Nucleus accumbens (tissue), 56 donors: ENCODE measurements at places on chromosomes 1 and 21.

- no peak for DNase-seq
These were observed 7.8 kb downstream of the ABCD3 start for GRCh38 chr1:94425821-94426484.

DNA sequence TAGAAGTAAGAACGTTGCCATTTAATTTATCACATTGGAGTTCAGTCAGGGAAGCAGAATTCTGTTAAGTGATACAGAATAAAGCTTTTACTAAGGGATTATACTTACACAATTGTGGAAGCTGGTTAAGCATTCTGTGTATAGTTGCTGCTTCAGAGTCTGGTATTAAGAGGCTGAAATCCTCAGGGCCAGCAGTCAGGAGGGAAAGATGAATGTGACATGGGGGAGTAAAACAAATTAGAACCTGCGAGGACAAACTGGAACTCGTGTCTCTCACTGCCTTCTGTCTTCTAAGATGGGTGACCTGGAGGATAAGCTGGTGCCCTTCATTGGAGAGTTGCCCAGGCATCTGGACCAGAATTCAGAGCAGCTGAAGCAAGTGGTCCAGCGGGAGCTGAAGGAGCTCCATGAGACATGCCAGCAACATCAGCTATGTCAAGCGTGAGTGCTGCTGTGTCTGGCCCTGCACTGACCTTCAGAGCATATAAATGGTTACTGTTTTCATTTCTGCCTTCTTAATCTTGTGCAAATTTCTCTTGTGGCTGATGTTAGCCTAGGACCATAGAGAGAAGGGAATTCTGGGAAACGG, 23.0 kb downstream of the MARK1 start:
- DNase-seq: no peak

DNA sequence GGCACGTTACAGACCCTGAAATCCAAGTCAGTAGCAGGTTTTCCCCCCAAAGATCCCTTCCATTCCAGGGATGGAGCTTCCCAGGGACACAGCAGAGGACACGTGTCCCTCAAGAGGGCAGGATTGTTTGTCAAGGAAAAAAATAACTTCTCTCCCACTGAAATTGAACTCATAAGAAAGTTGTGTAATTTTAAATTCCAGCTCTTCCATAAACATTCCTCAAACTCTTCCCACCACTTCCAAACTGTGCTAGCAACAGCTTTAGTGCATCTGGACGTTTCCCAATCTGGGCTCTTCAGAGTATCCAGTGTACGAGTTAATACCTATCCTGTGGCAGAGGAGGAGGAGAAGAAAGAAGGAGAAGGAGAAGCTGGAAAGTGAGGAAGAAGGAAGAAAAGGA, 79.6 kb downstream of the PSMG1 start:
- no peak for DNase-seq

DNA sequence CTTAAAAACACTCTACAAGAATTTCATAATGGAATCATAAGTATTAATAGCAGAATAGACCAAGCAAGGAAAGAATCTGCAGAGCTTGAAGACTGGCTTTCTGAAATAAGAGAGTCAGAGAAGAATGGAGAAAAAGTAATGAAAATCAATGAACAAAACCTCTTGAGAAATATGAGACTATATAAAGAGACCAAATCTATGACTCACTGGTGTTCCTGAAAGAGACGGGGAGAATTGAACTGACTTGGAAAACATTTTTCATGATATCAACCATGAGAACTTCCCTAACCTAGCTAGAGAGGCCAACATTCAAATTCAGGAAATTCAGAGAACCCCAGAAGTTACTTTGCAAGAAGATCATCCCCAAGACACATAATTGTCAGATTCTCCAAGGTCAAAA, 85.6 kb downstream of the GDAP2 start:
- DNase-seq: no peak

GRCh38 chr1:76374086-76374485, 299.5 kb downstream of the ST6GALNAC3 start:
- no peak for DNase-seq

GRCh38 chr1:185108321-185108720, 48.4 kb downstream of the TRMT1L start:
- DNase-seq: no peak

GRCh38 chr1:76547916-76548315, 319.4 kb upstream of the ST6GALNAC5 start:
- no peak for DNase-seq

DNA sequence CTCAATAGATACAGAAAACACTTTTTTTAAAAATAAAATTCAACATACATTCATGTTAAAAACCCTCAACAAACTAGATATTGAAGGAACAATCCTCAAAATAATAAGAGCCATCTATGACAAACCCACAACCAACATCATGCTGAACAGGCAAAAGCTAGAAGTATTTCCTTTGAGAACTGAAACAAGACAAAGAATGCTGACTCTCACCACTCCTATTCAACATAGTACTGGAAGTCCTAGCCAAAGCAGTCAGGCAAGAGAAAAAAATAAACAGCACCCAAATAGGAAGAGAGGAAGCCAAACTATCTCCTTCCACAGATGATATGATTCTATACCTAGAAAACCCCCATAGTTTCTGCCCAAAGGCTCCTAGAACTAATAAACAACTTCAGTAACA, 46.2 kb upstream of the IVNS1ABP start:
- no peak for DNase-seq

DNA sequence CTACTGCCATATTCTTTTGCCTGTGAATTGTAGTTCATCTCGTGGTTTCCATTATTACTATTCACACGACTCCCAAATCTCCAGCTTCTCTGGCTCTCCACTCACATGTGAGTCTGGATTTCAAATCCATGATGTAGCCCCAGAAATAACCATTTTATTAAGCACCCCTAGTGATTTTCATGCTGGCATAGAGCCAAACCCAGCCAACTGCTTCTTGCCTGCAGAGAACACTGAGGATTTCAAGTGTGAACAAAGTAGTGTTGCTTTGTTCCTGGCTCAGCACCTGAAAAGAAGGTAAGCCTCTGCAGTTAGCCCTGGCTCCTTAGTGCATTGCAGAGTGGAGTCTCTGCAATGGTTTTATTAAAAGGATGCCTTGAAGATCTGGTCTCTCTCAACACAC, 25.9 kb downstream of the UTP25 start:
- DNase-seq: no peak

DNA sequence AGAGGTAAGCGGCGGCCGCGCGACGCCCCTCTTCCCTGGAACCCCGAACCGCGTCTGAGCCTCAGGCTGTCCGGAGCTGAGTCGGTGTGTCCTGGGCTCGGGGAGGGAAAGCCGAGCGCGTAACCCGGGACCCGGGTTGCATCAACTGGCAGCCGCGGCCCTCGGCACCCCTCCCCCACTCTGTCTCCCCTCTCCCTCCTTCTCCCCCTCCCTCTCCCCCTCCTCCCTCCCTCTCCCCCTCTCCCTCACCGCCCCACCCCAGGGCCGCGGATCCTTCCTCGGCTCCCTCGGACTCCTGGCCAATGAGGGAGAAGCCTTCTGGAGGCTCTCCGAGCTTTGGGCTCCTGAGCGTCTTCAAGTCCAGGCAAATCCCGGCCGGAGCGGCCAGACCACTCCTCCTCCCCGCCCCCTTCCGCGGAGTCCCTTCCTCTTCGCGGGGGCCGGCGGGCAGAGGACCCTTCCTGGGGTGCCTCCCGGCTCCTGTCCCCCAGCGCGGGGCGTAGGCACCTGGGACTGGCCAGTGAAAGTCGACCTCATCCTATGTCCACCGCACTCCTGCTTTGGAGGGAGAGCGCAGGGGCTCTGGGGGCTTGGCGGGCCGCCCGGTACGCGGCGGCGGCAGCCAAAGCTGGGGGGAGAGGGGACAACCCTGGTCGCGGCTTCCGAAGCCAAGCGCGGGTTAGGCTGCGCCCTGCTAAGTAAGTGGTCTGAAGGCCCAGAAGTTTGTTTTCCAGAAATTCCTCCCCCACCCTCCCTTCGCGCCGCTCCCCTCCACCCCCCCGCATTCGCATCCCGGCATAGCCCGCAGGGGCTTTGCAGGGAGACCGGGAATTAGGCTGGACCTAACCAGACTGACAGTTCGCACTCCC, 850 bp downstream of the SESN2 start:
- no peak for DNase-seq

DNA sequence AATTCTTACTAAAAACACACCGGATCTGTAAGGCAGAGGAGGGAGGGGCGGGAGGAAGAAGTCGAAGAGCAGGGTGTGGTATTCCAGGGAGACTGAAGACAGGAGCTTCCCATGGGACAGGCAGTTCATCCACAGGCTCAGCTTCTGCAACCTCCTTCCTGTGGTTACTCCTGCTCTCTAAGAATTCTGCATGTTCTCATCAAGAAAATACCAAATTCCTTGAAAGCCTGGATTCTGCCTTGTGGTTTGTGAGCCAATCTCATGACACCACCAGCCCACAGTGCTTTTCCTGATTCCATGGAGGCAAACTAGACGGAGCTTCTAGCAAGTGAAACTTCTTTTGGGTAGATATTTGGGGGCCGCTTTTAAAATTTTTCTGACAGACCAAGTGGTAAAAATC, 1.1 kb upstream of the ST6GALNAC3 start:
- no peak for DNase-seq

GRCh38 chr1:116605315-116605714, 34.5 kb upstream of the CD58 start:
- DNase-seq: no peak

DNA sequence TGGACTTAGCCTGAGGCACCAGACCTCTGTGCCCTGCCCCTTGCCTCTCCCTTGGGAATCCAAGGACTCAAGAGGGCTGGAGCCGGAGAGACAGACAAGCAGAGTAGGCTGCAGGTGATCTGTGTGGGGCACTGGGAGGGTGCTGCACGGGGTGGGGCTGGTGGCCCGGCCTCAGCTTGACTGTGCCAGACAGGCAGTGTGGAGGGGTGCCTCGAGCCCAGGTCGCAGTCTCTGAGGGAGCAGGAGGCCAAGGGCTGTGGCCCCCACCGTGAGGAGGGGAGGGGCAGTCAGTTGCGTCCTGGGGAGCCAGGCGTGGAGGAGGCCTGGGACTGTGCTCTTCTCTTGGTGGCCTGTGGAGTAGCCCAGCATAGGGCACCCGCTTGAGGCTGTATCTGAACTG, 4.0 kb downstream of the GABRD start:
- no peak for DNase-seq

DNA sequence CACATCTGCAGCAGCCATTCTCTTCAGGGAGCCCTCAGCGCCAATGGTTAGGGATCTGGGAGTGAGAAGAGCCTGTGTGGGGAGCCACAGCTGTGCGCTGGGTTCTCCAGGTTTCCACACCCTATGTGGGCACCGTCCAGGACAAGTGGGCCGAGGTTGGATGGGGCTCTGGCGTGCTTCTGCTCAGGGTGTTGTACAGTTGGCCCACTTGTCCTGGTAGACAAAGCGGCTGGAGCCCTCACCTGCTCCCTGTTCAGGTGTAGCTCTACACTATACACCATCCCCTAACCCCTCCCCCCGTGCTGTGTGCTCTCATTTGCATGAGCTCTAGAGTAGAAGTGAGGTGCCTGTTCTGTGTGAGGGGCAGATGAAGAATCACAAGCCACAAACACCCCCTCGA, 12.2 kb downstream of the SH3BP5L start:
- DNase-seq: no peak

- no peak for DNase-seq
These were observed 131.8 kb downstream of the CTH start for GRCh38 chr1:70542856-70543255.

DNA sequence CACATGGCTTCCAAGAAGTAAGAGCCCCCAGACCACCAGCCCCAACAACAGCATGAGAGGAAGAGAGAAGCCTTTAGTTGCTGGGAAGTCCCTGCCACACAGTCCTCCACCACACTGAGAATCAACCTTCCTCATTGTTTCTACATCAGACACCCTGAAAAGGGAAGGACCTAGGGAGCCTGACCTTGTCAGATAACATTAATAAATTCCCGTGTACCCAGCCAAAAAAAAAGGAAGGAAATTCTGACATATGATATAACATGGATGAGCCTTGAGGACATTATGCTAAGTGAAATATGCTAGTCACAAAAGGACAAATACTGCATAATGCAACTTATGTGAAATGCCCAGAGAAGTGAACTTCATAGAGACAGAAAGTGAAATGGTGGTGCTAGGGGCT, 65.6 kb upstream of the ARHGAP29 start:
- DNase-seq: no peak

DNA sequence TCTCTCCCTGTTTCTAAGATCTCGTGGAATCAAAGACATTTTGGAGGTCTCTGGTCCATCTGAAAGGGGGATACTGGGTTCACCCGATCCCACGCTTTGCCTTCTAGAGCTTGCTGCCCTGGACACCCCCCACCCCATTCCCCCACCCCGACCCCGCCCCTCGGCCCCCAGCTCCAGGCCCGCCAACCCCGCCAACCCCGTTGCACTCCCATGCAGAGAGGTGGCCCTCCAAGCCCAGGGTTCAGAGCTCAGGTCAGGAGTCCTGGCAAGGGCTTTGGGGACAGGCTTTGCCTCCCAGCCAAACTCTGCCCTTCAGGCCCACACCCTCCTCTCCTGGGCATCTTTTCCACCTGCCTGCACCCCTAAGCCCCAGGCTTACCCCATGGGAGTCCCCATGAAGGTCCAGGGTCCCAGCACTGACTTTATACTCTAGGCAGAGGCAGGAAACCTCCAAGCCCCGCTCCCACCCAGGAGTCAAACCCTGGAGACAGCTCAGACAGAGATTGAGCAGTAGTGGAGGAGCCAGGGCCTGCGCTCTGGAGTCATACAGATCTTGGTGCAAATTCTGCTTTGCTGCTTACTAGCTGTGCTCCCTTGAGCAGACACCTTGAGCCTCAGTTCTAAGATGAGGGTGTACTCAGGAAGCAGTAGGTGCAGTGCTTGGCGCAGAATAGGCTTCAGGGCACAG, 155.9 kb downstream of the FOXD2 start:
- DNase-seq: no peak

GRCh38 chr1:113617438-113618141, 141.7 kb downstream of the PHTF1 start:
- DNase-seq: no peak

DNA sequence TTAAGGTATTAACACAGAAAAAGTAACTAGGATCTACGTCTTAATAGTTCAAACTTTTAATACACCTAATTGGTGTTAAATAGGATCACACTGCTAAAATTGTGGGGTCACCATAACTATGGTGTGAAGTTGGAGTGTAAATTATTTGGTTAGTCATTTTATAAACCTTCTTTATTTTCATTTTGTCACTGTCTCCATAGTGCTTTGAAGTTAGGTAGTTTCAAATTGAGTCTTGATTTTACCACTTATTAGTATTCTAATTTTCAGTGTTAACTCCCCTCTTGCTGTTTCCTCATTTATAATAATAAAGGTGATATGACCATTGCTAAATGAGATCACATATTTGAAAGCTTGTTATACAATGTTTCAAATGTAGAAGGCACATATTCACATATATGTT, 738.1 kb upstream of the CHRM3 start:
- no peak for DNase-seq

GRCh38 chr1:234530672-234531071, 51.7 kb upstream of the TARBP1 start:
- no peak for DNase-seq

- DNase-seq: no peak
These were observed 24.3 kb upstream of the PCP4 start for GRCh38 chr21:39842741-39843459.

- no peak for DNase-seq
These were observed 77.1 kb upstream of the TNR start for GRCh38 chr1:175820456-175821025.

- no peak for DNase-seq
These were observed 403.6 kb downstream of the PTPRU start for GRCh38 chr1:29639741-29640427.

GRCh38 chr21:37993071-37993470, 76.8 kb upstream of the KCNJ6 start:
- DNase-seq: no peak
